Effector memory CD8-positive, alpha-beta T cell (primary cell): ENCODE measurements at places on chromosomes 3 and 15.

GRCh38 chr15:38516626-38517025 is 48.0 kb downstream of the RASGRP1 start:
- no peak for DNase-seq

GRCh38 chr15:56660943-56661342 is 72.4 kb downstream of the ZNF280D start:
- no peak for DNase-seq

- DNase-seq, result no peak
Measured at GRCh38 chr3:107283948-107284347, 93.3 kb upstream of the CCDC54 start.

DNA sequence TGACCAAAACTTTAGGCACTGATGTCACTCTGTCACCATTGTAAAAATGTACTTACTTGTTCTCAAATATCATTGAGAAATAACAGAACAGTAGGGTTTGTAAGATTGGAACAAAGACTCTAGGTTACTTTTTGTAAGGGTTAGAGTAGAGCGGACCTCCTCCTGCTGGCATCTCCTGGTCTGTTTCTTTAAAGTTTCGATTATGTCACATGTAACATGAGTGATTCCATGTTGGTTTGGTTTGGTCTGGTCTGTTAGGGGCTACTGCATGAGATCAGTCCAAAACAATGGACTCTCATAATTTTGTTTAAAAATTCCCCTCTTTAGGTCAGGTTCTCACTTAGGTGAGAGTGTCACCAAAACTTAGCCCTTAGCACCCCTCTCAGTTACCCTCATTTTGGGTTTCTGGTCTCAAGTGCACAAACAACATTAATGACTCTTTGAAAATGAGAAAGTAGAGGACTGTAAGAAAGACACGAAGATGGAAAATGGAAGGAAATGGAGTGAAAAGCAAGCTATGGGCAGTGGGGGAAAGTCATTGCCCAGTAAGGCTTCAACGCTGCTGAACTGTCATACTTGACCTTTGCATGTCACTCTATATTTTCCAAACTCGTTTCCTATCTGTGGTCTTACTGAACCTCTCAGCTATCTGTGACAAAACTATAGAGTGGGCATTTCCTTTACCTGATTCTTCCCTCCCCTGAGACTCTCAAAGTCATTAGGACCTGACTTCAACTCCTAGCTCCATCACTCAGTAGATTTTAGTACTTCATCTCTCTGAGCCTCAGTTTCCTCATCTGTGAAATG is 52.7 kb downstream of the LDHAL6B start:
- DNase-seq, result no peak

GRCh38 chr15:91099616-91099994 is 452 bp upstream of the SV2B start:
- DNase-seq, result peak; percentile 5

- no peak for DNase-seq
Measured at GRCh38 chr3:181790561-181790960, 78.8 kb downstream of the SOX2 start.

- no peak for DNase-seq
Measured at GRCh38 chr3:162842549-162843216, 1346.1 kb downstream of the OTOL1 start.

- no peak for DNase-seq
Measured at GRCh38 chr15:83062768-83063180, 4.3 kb downstream of the BTBD1 start.

DNA sequence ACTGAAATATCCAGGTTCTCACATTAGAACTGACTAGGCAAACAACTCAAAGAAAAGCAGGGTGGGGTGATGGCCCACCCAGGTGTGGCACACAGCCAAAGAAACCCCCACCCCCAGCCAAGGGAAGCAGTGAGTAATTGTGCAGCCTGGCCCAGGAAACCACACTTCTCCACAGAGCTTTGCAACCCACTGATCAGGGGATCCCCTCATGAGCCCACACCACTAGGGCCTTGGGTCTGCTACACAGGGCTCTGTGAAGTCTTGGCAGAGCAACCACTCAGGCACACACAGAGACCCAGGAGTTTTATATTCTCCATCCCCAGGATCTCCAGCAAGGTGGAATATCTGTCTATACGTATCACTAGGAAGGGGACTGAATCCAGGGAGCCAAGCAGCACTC is 22.2 kb upstream of the TRIM42 start:
- no peak for DNase-seq

GRCh38 chr3:56257826-56258225 is 210.4 kb downstream of the ERC2 start:
- DNase-seq, result no peak

GRCh38 chr3:181369637-181370036 is 342.1 kb upstream of the SOX2 start:
- DNase-seq, result no peak

DNA sequence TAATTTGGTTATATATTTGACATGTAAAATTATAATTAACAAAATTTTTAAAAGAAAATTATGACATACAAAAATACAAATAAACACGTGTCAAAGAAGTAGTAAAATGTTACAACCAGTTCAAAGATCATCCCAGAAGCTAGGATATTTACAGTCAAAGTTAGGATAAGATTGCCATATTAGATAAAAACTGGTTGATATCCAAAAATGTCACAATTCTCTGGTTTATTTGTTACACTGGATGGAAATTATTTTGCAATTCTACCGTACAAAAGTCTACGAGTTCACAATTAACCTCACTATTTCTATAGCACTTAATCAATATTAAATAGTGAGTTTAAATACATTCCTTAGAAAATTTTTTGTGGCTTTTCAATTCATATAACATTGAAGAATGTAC is 673.8 kb downstream of the GBE1 start:
- DNase-seq, result no peak

- no peak for DNase-seq
Measured at GRCh38 chr15:78419367-78419766, 18.6 kb upstream of the IREB2 start.

DNA sequence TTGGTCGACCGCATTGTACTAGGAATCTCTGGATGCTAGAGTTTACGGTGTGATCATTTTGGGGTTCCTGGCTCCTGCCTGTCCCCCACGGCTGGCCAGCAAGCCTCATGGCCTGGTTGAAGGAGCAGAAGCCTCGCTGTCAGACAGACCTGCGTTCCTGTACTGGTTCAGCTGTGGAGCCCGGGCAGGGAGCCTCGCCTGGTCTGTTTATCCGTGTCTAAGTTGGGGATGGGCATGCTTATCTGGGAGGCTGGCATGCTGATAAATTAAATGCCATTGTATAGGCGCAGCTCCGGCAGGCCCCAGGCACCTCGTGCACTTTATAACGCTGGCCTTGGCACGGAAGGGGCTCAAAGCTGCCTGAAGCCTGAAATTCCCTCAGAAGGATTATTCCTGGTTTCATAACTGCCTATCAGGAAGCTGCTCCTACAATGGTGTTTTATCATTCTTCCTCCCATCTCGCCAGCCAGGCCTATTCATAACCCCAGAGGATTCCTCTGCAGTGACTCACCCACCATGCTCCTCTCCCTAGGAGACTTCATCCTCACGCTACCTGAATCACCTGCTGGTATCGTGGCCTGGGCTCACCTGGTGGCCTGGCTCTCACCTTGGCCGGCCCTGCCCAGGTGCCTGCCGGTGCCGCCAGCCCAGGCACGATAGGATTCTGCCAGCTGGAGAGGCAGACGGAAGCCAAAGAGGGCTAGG is 110.9 kb downstream of the ASB7 start:
- DNase-seq, result no peak

- DNase-seq, result no peak
Measured at GRCh38 chr3:192942625-192943024, 25.0 kb upstream of the MB21D2 start.

DNA sequence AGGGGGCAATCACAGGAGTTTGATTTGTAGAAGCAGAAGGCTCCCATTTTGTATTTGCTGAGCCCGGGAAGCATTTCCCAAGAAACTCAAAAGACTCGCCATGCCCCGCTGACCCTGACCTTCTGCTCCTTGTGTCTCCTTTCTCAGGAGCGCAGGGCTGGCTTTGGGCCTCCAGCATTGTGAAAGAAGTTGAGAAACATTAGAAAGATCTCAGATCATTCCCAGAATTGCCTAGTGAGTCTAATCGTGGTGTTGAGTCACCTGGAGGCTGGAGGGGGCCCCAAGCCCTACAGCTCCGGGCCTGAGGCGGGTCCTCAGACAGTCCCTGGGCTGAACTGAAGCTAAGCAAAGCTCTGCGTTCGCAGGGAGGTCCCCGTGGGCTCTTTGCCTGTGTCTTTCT is 10.9 kb upstream of the PIGZ start:
- no peak for DNase-seq

- DNase-seq, result no peak
Measured at GRCh38 chr15:31324806-31325594, 1.6 kb upstream of the KLF13 start.

GRCh38 chr15:66882251-66883020 is 180.4 kb downstream of the SMAD6 start:
- no peak for DNase-seq

DNA sequence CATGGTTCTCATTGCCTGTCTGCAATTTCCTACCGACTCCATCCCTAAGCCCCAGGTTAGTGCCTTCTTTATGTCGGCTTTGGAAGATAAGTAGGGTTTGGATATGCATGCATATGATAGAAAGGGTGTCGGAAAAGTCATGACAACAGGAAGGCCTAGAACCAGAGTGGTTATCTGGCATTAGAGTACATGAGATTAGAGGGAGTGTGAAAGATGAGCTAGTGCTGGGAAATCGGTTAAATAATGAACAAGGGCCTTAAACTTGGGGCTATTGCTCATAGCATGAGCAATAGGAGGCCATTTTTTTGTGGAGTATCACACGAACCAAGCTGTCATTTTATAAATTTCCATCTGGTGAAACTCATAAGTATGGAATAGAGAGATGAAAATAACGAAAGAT is 54.0 kb upstream of the LPP start:
- no peak for DNase-seq

- DNase-seq, result no peak
Measured at GRCh38 chr15:63463793-63464192, 40.6 kb upstream of the USP3 start.

DNA sequence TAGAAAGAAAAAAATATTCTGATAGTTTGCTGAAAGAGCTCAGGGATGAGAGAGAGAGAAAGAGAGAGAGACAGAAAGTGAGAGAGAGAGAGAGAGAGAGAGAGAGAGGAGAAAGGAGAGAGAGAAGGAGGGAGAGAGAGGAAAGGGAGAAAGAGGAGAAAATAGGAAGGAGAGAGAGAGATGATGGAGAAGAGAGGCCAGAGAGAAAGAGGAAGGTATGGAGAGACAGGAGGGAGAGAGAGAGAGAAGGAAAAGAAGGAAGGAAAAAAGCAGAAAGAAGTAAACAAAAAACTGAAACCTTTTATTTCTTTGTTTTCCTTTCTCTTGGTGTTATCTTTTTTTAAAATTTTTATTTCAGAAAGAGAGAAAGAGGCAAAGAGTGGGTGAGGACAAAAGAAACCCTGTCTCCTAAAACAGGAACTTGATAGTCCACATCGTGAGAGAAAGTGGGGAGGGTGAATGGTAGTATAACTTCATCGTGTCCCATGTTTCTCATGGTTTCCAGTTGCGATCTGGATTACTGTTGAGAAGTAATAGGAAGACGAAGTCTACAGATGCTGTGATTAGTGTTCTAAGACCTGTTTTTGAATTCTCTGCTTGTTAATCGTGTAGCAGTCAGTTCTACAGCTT is 279.7 kb downstream of the LPP start:
- no peak for DNase-seq

- DNase-seq, result no peak
Measured at GRCh38 chr3:141275511-141275910, 43.9 kb downstream of the PXYLP1 start.

DNA sequence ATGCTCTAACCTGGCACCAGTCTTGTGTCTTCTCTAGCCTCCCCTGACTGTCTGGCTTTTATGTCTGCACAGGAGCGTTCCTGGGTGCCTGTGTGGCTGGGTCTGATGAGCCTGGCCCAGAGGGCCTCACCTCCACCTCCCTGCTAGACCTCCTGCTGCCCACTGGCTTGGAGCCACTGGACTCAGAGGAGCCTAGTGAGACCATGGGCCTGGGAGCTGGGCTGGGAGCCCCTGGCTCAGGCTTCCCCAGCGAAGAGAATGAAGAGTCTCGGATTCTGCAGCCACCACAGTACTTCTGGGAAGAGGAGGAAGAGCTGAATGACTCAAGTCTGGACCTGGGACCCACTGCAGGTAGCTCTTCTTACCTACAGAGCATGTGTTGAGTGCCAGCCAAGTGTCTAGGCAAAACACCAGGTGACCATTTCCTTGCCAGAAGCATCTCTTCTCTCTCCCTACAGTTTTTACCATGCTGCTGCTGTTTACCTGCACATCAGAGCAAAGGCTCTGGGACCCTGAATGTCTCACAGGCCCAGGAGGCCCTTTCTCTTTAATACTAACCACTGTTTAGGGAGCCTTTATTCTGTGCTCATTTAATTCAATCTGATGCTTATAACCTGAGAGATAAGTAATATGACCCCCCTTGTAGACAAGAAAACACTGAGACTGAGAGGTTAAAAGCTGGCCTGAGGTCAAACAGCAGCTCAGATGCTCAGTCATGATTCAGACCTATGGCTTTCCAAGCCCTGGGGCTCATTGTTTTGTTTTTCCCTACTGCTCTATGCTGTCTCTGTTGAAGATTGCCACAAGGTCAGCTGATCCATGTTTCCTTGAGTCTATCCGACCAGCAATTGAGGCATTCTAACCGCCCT is 10.4 kb downstream of the PODXL2 start:
- DNase-seq, result no peak

DNA sequence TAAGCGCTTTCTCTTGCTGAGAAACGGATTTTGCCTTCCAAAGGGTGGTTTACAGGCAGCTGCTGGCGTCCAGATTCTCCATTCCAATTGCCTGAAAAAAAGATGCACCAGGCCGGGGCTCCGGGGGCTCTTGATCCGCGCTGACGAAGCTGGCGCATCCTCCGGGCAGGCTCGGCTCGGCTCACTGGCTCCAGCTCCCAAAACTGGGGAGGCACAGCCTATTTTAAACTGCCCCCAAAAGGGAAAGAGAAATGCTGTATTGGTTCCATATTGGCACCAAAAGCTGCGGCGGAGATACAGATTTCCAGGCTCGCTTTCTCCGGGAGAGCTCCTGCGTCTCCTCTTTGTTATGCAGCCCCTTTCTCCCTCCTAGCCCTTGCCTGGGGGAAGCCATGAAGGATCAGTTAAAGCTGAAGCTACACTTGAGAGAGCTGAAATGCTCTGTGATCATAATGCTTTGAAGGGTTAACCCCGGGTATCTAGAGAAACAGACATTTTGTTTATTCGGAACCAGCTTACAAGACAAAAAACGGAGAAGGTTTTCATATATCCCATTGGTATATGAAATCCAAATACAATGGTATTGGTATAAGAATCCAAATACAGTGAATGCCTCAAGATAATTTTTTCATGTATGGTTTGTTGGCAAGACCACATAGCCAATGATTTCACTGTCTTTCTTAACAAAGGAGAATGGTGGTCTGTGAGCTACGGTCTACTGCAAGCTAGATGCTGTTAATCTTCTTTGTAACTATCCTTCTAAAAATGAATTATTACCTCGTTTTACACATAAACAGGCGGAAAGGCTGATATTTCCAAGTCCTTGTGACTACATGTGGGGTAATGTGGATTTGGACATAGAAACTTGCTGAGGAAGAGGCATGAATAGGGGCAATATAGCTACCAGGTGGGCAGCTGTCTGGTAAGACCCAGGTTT is 693 bp downstream of the CD200 start:
- DNase-seq, result no peak

GRCh38 chr3:194730365-194730764 is 44.7 kb downstream of the FAM43A start:
- no peak for DNase-seq

- no peak for DNase-seq
Measured at GRCh38 chr15:65211482-65211982, 259 bp upstream of the CILP start.
